D341Med (cell line): ENCODE measurements at places on chromosomes 5 and 9.

- DNase-seq, result no peak
These were observed 27.9 kb upstream of the IFNA14 start for GRCh38 chr9:21267485-21268346.

DNA sequence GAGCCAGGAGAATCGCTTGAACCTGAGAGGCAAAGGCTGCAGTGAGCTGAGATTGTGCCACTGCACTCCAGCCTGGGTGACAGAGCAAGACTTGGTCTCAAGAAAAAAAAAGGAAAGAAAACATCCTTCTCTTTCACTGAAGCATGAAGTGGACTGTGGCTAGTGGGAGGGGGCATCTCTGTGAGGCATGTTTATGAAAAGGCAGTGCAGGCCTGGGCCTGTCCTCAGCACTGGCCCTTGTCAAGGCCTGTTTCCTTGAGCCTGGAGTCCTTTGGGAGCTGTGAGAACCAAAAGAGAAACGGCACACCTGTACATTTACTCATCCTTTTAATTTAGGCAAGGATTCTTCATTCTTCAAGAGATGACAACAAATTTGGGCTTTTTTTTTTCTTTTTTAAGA lies 18.3 kb upstream of the FUBP3 start:
- DNase-seq, result no peak

GRCh38 chr5:41109186-41109585 lies 38.0 kb upstream of the MROH2B start:
- DNase-seq, result no peak

DNA sequence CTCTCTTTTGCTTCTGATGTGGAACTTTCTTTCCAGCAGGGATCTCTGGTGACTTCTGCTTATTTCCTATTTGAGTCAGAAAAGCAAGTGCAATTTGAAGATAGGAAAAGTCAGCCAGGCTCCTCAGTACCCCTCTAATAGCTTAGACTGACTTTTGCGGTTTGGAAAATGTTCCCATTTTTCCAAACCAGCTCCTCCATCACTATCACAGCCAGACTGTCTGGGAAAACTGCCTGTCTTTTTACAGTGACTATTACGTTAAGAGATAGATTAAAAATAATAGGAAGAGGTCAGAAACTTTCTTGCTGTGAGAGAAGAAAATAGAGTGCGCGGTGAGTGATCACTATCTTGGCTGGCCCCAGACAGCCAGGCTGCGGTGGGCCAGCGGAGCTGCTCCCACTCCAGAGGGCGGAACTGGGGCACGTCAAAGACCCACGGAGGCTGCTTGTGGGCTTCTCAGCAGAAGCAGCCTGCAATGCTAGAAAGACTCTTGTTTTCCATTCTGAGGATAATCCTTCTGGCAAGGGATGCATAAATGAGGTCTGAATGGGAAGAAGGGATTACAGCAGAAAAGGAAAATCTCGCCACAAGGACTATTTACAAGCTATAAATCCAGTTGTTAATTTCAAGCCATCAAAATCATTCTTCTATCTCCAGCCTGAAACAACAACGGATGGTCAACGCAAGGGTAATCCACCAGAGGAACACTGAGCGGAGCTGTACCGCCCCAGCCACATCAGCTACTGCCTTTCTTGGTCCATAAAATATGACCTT lies 151.0 kb upstream of the MSX2 start:
- no peak for DNase-seq

- no peak for DNase-seq
These were observed 356.1 kb downstream of the SPOCK1 start for GRCh38 chr5:137142764-137143605.

- DNase-seq, result no peak
These were observed 43.9 kb downstream of the ARHGAP26 start for GRCh38 chr5:142814122-142814521.

- no peak for DNase-seq
These were observed 10.8 kb downstream of the TNFSF8 start for GRCh38 chr9:114919611-114920010.

DNA sequence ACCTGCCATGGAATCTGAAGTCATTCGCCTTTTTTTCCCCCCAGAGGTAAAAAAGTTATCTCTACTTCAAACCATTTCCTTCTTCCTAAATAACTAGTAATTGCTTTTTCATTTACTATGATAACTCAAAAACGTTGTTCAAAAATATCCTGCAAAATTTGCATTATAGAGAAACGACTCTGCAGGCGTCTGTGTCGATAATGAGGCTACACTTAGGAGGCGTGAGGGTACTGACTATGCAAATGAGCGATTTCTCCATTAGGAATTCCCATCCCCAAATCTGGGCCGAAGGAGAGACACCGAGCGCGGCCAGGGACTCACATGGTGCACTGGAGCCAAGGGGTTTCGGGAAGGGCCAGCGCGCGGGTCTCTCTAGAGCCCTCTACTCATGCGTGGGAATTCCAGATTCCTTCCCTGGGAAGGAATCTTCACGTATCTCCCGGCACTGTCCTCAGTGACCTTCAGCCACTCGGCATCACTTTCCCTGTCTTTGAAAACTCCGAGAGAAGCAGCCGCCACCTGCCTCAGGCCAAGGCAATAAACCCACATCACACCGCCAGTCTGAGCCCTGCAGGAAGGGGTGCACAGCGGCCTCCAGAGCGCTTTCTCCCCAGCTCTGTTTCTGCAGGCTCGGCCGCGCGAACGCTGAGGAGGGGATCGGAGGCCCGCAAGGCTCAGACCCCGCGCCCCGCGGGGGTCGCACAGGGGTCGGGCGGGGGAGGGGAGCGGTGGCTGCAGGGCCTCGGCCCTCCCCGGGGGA lies 718 bp upstream of the DENND4C start:
- DNase-seq, result peak; percentile 68

- no peak for DNase-seq
These were observed 122.8 kb upstream of the SLIT3 start for GRCh38 chr5:169423580-169424278.

DNA sequence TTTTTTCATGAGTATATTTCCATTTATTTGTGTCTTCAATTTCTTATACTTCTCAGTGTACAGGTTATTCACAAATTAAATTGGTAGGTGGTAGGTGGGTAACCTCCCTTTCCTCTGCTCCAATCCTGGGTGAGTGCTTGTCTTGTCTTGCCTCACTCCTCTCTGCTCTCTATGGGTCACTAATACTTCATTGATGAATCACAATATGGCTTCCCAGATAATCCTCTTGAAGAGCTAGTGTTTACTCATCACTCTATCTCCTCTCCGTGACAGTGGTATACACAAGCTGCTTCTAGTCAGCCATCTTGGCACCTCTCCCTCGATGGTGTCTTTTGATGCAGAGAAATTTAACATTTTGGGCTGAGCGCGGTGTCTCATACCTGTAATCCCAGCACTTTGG lies 331.8 kb upstream of the NMUR2 start:
- DNase-seq, result no peak

DNA sequence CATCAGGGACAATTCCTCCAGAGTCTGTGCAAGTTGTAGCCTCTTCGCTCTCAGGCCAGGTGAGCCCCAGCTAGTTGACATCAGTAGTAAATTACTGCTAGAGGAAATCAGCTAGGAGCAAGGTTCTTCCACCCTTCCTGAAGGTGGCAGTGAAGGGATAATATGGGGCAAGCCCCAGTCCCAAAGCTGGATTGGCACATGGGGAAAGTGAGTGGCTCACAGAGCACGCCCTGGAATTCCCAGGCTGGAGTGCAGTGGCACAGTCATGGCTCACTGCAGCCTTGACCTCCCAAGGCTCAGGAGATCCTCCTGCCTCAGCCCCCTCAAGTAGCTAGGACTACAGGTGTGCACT lies 82.1 kb downstream of the CYFIP2 start:
- DNase-seq, result no peak

- DNase-seq, result no peak
These were observed 337.1 kb upstream of the PANK3 start for GRCh38 chr5:168916266-168916665.

DNA sequence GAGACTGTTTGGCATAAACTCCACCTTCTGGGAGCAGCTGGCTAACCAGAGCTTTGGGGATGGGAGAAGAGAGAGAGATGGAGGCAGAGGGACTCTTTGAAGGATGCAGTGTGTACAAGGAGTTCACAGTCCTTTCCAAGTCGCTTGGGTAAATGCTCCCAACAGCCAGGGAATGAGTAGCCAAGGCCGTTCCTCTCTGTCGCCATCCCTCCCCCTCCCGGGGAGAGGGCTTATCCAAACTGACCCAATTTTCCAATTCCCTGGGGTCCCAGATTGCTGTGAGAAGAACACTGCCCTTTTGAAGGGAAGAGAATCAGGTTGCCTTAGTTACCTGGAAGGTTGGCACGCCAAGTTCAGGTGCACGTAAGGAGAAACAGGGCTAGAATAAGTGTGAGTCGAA lies 7.9 kb downstream of the WWC1 start:
- no peak for DNase-seq

GRCh38 chr5:78841767-78842166 lies 143.3 kb downstream of the ARSB start:
- no peak for DNase-seq

GRCh38 chr5:67732471-67732870 lies 483.1 kb upstream of the PIK3R1 start:
- no peak for DNase-seq

DNA sequence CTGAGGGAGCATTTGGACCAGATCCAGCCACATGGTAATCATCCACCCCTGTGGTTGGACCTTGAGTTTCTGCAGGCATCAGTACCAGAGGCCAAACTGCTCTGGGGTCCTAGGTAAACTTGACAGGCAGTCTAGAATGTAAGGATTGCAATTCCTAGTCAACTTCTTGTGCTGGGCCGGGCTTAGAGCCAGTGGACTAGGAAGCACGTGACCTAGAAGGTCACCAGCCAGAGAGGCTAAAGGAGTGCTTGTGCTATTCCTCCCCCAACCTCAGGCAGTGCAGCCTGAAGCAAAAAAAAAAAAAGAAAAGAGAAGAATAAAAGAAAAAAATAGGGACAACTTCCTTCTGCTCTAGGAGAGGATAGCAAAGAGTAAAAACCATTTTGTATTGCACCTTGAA lies 406.2 kb upstream of the FTMT start:
- DNase-seq, result no peak

DNA sequence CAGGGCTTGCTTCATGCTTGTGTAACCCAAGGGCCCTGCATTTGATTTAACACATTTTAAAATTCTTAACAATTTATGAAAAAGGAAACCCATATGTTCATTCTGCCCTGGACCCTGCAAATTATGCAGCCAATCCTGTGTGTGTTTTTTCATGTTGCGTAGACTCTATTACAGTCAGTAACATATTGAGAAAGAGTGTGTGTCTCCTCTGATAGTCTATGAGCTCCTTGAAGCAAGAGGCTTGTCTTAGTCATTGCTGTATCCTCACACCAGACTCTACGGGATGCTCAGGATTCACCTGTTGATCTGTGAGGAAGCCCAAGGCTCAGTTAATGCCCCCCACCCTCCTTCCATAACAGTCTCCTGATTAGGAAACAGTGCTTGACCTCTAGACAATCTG lies 177.3 kb upstream of the DMAC1 start:
- no peak for DNase-seq

- no peak for DNase-seq
These were observed 50.3 kb downstream of the NSUN2 start for GRCh38 chr5:6582507-6583048.

DNA sequence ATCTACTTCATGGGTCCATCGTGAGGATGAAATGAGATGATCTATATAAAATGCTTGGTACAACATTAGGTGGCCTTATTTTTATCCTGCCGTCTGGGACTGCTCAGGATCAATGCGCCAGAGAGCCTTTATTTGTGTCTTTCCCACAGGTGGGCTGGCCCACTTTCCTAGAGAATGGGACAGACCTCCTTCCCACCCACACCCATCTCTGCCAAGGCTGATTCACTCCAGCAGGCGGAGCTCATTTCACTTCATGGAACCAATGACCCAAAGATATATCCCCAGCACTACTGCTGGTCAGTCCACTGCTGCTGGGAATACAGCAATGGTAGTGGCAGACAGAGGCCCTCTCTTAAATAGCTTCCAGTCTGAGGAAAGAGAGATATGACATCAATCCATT lies 35.7 kb downstream of the TGFBI start:
- DNase-seq, result no peak

DNA sequence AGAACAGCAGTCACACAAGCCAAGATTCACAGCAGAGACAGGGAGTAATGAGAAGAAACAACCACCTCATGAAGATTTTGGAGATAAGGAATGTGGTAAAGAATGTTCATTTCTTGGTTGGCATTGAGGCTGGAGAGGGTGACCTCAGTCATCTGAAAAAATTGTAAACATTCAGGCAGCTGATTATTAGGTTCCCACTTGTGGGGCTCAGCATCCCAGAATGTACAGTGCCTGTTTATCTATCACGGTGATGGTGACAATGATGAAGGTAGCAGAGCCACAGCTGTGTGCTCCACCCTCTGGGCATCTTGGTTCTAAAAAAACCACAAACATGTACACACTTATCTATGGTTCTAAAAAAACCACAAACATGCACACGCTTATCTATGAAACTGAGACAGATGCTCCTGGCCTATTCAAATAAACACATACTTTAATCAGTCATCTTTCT lies 143.9 kb upstream of the MOCS2 start:
- DNase-seq, result no peak
